ENCODE measurements at places on chromosomes 16 and 17. TPM values are rescaled to one million over a fixed set of nuclear protein-coding genes. Genes with fewer than 3 reads are reported as not detected.

The GPRC5C gene
- total RNA-seq: 20.6 TPM

The WNT9B gene
- total RNA-seq: 0.87 TPM

The DOC2B gene
- total RNA-seq: 2.7 TPM

- DNase-seq: no peak
These were observed 57.2 kb upstream of the MED9 start for GRCh38 chr17:17419631-17420030.

DNA sequence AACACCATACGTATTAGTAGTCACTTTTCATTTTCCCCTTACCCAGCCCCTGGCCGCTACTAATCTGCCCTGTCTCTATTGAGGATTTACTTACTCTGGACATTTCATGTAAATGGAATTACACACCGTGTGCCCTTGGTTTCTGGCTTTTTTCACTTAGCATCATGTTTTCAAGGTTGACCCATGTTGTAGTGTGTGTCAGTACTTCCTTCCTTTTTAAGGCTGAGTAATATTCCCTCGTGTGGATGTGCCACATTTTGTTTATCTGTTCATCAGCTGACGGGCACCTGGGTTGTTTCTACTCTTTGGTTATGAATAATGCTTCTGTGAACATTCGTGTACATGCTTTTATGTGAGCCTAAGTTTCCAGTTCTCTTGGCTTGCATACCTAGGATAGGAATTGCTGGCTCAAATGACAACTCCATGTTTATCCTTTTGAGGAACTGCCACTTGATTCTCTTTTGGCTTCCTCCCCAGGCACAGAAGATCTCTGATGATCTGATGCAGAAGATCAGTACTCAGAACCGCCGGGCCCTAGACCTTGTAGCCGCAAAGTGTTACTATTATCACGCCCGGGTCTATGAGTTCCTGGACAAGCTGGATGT lies 7.7 kb downstream of the PSMD3 start:
- no peak for DNase-seq

DNA sequence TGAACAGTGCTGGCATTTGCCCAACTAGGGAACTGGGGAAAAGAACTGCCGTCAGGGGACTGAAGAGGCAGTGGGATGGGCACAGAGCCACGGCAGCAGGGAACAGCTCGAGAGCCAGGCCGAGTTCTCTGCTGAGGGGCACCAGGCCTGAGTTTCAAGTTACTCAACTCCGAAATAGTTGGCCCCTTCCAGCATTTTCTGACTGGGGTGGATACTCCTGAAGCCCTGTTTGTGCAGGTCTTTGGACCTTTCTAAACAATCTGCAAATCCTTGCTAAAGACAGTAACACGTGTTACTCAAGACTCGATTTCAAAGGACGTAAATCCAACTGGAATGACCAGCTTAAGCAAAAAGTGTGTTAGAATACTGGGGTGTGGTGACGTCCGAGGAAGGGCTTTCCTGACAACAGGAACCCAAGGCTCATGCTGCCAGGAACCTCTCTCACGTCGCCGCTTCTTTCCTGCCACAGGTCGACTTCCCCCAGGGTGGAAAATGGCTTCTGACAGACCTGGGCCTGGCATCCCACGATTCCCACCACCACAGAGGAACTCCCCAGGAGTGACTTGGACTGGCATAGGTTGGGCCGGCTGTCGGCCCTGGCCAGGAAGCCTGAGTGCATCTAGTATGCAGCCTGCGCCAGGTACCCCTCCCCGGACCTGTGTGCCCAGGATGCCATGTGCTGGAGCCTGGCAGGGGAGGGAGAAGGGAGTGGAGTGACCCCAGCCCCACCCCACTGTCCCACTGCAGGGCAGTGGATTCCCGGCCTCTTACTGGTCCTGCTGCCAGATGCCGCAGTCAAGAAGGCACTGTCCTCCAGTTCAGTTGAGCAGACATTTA lies 71.9 kb downstream of the N4BP1 start:
- DNase-seq: no peak

GRCh38 chr17:59001158-59001814 lies 105.4 kb downstream of the TRIM37 start:
- no peak for DNase-seq

- DNase-seq: peak; percentile 86
These were observed 7.9 kb upstream of the SOST start for GRCh38 chr17:43766413-43767052.

GRCh38 chr16:740764-741505 lies at the start of gene CIAO3:
Gene CIAO3, minus strand, starts transcription at chr16:740997. Its CDS starts 12 bp downstream, at chr16:740985.
- DNase-seq: peak; percentile 93
